ENCODE measurements at places on chromosomes 5 and 9. TPM values are rescaled to one million over a fixed set of nuclear protein-coding genes. Genes with fewer than 3 reads are reported as not detected.

- peak; percentile 9 for DNase-seq
These were observed 29.9 kb upstream of the MYOT start for GRCh38 chr5:137837491-137838394.

GRCh38 chr5:149618581-149619248 lies 37.4 kb downstream of the ARHGEF37 start:
- peak; percentile 75 for DNase-seq

- DNase-seq, result no peak
These were observed 148.7 kb downstream of the OXCT1 start for GRCh38 chr5:41721516-41721915.

DNA sequence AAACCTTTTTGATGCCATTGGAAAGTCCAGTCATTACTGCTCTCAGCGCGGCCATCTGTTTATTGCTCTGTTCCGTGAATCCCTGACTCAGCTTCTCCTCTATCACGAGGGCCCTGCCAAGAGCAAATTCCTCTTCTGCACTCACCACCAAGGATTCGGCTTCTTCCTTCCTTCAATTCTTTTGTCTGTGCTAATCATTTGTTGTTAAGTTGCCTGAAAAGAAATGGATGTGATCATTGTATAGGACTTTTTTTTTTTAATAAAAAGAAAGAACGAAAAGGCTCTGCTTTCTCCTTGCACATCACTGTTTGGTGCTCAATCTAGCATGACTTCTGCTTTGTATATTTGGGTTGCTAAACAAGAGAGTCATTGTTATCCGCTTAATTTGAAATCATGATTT lies 128.7 kb upstream of the PIK3R1 start:
- DNase-seq, result peak; percentile 86

GRCh38 chr9:136056546-136057235 lies 38.4 kb downstream of the NACC2 start:
- no peak for DNase-seq

- no peak for DNase-seq
These were observed 556.4 kb upstream of the CTNND2 start for GRCh38 chr5:12460493-12461261.

The PCDHGB6 gene
- total RNA-seq, result 1.3 TPM

The P4HA2 gene
- total RNA-seq, result 35.1 TPM

Data from lung microvascular endothelial cell (primary cell).